Activated CD8-positive, alpha-beta memory T cell treated with anti-CD3 and anti-CD28 coated beads for 48 hours (primary cell): ENCODE measurements at places on chromosomes 12 and 14.

DNA sequence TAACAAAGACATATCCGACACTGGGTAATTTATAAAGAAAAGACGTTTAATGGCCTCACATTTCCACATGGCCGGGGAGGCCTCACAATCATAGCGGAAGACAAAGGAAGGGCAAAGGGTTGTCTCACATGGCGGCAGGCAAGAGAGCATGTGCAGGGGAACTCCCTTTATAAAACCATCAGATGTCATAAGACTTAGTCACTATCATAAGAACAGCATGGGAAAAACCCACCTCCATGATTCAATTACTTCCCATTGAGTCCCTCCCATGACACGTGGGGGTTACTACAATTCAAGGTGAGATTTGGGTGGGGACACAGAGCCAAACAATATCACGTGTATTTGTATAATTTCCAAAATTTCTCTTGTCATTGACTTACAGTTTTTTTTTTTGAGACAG, 5.5 kb upstream of the LMNTD1 start:
- no peak for DNase-seq

- no peak for DNase-seq
Observed at GRCh38 chr14:24673534-24674203, 39.7 kb upstream of the GZMB start.

DNA sequence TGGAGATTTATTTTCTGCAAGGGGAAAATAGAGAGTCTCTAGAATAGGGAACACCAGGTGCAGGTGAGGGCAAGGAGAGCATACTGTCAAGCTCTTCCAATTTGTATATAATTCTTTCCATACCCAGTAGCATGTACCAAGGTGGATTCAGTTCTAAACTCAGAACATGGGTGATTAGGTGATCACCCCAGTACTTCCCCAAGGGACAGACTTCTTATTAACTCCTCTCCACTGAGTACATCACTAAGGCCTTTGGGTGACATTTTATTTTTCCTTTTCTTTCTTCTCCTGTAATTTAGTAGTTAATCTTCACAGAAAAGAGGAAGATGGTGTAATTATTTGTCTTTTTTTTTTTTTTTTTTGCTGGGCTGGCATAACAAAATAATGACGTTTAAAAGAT, 54.2 kb downstream of the DIP2B start:
- DNase-seq = no peak

GRCh38 chr14:95496111-95496681, 20.3 kb downstream of the SYNE3 start:
- no peak for DNase-seq

- DNase-seq = no peak
Observed at GRCh38 chr12:46371718-46372543, 642 bp downstream of the SLC38A2 start.

DNA sequence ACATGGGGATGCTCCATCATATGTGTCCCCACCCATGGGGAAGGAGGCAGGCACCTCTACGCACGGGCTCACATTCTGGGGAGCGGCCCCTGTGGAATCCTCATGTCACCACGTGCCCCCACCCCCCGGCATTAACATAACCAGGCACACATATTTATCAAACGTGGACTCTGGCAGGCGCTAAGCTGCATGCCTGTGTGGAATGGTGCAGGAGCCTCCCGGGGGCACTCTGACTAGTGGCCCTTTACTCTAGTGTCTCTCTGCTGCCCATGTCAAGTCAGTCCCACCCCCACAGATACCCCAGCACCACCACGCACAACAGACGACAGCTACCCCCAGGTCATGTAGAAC, 66.1 kb downstream of the CCDC88C start:
- no peak for DNase-seq

GRCh38 chr14:51285120-51285519, 45.1 kb downstream of the TMX1 start:
- DNase-seq = no peak

DNA sequence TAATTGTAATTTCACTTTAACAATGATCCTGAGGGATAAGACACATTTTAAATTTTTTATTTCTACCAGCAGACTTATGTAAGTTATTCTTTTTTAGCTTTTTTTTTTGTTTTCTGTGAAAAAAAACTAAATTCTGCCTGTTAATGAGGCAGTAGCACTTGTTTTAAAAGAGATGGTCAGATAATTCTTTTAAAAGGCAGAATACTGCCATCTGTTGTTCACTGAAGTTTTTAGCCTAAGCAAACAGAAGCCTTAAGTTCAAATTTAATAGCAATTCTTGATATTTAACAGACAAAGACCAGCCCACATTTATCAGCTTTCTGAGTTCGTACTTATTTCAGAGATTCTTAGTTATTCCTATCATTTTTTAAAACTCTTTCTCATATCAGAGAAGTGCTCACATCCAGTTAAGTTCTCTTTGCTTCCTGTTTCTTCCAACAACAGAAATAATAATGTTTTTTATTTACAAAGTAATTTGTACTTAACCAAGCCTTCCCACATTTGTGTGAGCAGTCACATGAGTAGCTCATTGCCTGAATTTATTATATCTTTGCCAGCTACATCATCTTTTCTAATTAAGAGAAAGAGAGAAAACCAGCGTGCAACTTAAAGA, 93.4 kb upstream of the SLCO1C1 start:
- no peak for DNase-seq

- no peak for DNase-seq
Observed at GRCh38 chr12:85804663-85805062, 31.5 kb downstream of the RASSF9 start.

DNA sequence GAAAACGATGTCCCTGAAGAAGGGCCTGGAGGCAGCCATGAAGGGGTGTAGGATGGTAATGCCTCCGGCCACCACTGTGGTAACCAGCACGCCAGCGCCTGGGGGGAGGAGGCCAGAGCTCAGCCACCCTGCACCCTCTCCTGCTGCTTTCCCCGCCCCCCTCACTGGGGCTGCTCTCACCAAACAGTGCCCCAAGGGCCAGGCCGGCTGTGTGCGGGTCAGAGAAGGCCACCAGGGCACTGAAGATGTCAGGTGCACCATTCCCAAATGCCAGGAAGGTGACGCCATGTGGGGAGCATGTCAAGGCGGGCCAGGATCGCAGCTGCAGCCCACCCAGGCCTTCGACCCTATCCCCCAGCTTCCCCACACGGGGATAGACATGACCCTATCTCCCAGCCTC, 14.5 kb downstream of the SLC8B1 start:
- no peak for DNase-seq

DNA sequence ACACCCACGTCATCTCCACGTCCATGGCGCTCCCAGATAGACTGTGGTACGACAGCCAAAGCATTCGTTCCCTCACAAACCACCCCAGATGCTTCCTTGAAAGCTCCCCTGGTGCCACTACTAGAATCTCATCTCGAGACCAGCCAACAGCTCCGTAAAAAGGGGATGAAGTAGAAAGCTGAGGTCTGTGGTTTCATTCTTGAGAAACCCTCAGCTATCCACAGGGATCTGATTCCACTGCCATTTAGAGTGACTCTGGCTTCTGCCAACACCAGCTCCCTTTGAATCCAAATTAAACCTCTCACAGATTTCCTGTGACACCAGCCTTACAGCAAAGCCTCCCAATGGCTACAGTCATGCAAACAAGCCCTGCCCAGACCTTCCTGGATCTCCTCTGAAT, 18.5 kb upstream of the FOXN3 start:
- no peak for DNase-seq

- DNase-seq = no peak
Observed at GRCh38 chr14:96705422-96706092, 91.6 kb upstream of the VRK1 start.

DNA sequence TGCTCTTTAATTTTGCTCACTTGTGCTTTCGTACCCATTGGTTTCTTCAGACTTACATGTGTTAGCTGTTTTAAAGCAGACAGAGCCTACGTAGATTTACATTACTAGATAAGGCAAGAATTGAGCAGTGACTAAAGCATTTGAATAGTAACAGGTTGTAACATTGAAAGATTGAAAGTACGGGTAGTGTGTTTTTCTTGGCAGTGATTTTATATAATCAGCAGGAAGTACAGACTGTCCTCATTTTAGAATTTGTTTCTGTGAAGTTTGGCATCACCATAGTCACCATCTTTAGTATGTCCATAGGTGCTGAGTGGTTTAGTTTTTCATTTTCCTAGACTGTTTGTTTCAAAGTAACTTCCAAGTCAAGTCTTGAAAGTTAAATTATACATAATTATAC, 14.0 kb downstream of the RTRAF start:
- DNase-seq = no peak

DNA sequence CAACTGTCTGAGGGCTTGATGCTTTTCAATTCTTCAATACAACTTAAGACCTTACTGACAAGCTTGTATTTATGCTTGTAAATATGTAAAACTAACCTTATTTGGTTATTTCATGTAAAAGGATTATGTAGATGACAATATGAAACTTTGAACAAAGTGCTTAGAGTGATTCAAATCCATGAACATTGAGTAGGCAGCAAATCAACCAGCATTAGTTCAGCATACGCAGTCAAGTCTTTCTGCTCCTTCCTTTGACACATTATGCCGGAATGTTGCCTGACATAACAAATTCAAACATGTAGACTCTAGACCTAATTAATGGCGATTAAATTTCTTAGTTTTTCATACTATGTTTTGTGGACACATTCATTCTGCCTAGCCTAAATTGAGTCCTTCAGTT, 105.2 kb downstream of the FGD4 start:
- DNase-seq = no peak

GRCh38 chr14:69613312-69614073, 2.1 kb downstream of the SUSD6 start:
- DNase-seq = no peak

DNA sequence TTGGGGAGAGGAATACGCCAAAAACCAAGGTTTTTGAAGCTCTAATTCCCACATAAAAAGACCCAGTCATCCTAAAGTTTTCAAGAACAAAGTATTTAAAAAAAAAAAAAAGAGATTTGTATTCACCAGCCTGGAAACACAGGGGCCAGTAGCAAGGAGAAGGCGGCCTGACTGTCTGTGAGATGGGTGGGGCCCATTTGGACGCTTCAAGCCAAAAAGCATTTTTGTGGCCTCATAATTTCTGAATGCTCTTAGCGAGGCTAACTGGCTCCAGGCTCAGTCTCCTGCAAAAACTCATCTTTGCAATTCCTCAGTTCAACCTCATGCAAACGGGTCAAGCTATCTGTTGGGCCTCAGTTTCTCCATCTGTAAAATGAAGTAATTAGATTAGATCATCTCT, 514.1 kb downstream of the MED13L start:
- no peak for DNase-seq

- DNase-seq = no peak
Observed at GRCh38 chr12:14695715-14696141, 671 bp downstream of the GUCY2C start.
